K562 (cell line): ENCODE measurements at places on chromosomes 5 and 9. TPM values are rescaled to one million over a fixed set of nuclear protein-coding genes. Genes with fewer than 3 reads are reported as not detected.

The ITGA1 gene
- polyA plus RNA-seq, result not detected in 2 replicates

The HNRNPK gene
- polyA plus RNA-seq, result 740 and 789 TPM in 2 replicates

The IRX1 gene
- not detected in 2 replicates for polyA plus RNA-seq

The ALDH1A1 gene
- polyA plus RNA-seq, result 20.9 and 21.9 TPM in 2 replicates

The IFNA8 gene
- polyA plus RNA-seq, result not detected in 2 replicates

The FBXL7 gene
- polyA plus RNA-seq, result 0.08 TPM in 1 of 2 replicates, not detected in the other

The PCDHB11 gene
- not detected in 2 replicates for polyA plus RNA-seq

DNA sequence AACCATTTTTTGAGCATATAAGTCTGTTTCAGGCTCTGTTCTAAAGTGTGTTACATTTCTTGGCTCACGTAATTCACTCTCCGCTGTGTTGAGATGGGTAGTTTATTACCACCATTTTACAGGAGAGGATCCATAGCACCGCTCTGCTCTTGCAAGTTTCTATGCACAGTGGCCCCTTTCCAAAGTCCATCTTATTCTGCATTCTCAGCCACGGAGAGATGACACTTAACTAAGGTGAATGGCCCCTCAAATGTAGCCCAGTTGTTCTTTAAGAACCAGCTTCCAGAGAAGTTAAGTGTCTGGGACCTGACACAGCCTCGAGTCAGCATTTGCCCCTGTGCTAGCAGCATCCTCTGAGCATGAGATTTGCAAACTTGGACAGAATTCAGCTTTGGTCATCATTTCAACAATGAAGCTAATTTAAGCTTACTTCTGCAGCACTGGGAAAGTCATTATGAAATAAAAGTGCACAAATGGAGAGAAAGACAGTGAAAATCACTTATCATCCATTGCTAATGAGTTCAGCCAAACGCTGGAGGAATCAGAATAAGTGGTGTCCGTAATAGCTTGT, 61.9 kb downstream of the FAM78A start:
- DNase-seq, result no peak

DNA sequence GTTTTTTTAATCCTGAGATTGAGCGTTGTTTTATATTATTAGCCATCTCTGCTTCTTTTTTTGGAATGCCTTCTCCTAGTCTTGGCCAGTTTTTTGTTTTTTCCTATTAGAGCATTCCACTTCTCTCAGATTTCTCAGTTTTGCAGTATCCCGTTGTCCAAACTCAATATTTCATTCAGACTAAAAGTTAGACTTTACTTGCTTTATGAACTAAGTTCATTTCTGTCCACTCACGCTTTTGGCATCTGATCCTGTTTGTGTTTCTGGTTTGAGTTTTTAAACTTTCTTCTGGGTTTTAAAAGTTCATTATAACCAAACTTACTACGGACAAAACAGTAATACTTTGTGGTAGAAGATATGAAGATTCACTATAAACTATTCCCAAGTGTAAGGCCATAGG, 288.3 kb upstream of the MPDZ start:
- no peak for DNase-seq

- peak; percentile 90 for DNase-seq
Observed at GRCh38 chr9:113343732-113344231, 3.7 kb upstream of the WDR31 start.

- DNase-seq, result no peak
Observed at GRCh38 chr5:115372146-115372545, 75.7 kb upstream of the CCDC112 start.

DNA sequence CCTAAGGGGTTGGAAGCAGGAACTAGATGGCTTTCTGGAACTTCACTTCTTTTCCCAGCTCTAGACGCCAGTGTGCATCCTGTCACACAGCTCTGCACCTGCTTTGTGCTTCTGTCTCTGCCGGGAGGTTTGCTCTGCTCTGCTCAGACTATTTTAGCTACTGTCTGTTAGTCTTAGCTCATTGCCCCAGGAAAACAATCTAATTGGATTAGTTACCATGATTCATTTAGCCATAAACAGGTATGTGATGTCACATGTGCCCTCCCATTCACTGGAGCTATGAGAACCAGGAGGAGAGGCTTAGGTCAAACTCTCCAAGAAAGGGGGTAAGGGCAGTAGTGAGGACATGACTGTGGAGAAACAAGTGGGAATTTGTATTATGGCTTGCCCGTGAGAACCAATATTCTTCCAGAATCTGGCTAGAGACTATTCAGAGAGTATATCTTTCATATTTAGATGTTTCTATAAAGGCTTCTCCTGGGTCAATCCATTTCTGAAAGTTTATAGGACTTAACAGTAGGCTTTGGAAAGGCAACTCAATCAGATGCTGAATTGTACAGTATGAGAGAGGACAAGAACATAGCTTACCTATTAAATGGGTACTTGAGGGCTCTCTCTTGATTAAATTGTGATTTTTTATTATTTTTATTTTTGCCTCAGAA, 22.4 kb upstream of the NREP start:
- no peak for DNase-seq

DNA sequence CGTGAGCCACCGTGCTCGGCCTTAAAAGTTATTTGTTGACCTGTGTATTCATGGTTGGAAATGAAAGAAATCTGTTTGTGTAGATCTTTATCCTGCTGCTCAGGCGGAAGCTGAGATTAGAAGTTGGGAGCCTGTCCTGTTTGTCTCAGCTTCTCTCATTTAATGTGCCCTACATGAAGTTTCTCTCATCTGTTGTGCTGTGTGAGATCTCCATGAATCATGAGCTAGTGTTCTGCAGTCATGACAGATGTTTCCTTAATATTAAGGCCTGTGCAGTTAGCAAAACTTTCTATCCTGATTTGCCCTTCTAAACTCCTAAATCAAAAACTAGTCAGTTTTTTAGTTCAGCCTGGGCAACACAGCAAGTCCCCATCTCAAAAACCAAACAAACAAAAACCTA, 59.5 kb downstream of the FAM78A start:
- DNase-seq, result no peak

DNA sequence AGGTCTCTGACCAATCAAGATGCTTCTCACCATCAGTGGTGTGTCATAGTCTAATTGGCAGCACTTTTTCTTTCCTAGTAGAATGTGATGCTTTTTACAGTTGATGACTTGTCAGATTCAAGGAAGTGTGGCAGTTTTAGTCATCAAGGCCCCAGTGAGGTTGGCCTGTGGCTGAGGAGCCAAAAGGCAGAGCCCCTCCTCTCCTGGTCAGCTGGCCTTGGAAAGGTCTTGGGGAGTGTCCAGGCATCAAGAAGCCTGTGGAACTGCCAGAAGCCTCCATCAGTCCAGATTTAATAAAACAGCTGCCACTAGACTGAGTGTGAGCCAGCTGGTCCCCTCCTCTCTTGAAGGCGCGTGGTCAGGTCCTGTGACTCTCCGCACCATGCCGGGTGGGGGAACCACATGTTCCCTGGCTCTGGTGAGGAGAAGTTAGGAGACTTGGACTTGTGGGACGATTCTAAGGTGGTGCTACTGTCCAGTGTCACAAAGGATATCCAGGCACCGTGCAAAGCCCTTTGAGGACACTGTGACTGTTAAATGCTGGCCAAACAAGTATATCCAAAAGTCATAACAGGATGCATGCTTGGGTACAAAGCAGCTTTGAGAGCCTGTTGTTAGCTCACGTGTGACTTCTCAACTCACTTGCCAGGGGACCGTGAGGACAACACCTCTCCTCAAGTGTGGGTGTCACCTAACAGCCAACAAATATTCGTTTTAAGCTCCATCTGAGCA, 6.1 kb upstream of the ANGPTL2 start:
- no peak for DNase-seq

GRCh38 chr9:91949946-91950664, at the start of gene ROR2:
TSS of gene ROR2 (minus strand) at chr9:91950228.
- peak; percentile 91 for DNase-seq

DNA sequence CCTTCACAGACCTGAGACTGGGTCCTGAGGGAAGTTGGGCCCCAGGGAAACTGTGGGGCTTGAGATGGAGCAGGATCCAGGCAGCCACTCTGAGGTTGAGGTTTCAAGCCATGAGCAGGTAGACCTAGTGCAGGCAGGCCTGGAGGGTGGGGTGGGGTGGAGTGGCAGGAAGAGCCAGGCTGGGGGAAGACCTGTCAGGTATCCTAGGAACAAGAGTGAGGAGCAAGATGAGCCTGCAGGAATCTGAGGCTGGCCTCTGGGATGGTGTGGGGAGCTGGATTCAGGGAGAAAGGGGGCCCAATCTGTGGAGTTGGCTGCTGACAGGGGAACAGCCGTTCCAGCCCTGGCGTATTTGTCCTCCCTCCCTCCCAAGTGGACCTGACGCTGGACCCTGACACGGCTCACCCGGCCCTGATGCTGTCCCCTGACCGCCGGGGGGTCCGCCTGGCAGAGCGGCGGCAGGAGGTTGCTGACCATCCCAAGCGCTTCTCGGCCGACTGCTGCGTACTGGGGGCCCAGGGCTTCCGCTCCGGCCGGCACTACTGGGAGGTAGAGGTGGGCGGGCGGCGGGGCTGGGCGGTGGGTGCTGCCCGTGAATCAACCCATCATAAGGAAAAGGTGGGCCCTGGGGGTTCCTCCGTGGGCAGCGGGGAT, 9.8 kb downstream of the RACK1 start:
- DNase-seq, result no peak

GRCh38 chr5:147310059-147310704, 75.4 kb downstream of the STK32A start:
- DNase-seq, result no peak

DNA sequence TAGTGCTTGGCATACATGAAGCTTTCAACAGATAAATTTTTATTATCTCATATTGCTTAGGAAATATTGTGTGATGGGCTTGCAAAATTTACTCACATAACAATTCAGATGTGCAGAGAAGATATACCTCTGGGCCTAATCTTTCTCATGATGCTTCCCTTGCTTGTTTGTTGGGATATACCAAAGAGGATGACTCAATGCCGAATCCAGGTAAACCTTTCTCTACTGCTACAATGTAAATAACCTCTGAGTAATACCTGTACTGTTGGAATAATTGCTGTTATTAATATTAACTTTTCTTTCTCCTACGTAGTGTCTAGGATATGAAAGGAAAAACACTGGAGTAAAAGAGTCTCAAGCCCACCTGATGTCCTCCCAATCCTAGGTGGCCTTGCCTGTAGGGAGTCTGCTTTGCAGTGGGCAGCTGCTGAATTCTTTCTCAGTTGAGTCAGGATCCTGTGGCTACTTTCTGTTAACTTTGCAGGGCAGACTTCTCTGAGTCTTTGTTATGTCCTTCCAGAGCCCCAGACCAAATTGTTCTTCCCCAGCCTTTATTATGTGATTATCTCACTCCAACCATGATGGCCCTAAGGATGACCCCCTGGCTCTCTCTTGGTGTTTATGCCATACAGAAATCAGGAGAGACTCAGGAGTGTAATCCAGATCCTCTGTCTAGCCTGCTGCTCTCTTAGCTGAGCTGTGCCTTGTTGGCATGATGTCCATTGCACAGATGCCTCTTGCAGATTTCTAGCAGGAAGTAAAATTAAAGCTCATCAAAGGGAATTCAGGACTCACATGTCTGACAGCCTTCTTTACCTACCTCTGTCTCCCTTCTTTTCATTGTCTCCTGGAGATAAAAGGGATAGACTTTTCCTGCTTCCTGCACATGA, 208.1 kb downstream of the SNX18 start:
- DNase-seq, result no peak

DNA sequence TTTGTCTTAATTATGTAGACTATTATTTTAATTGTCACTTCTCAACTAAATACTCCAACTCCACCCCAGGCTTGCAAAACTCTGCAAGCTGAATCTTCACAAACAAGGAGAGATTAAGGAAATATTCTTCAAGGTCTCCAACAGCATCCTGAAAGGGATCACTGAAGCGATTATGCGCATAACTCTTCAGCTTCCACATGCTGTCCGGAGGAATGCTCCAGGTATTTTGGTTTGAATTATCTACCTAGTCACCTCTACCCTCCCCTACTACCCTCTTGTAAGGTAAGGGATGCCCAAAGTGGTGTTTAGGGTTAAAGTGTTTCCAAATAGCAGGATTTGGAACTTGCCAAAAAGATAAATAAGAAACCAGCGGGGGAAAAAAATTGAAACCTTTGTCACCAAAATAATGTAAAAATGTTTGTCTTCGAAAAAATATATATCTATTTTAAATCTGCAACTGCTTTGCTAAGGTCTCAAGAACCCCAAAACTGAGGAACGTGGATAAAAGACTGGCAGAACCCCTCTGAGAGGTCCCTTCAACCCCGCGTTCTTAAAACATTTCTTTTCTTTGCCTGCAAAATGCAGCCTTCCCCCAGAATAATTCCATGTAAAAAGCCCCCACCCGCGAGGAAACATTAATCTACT, 11.6 kb downstream of the PTCH1 start:
- no peak for DNase-seq

DNA sequence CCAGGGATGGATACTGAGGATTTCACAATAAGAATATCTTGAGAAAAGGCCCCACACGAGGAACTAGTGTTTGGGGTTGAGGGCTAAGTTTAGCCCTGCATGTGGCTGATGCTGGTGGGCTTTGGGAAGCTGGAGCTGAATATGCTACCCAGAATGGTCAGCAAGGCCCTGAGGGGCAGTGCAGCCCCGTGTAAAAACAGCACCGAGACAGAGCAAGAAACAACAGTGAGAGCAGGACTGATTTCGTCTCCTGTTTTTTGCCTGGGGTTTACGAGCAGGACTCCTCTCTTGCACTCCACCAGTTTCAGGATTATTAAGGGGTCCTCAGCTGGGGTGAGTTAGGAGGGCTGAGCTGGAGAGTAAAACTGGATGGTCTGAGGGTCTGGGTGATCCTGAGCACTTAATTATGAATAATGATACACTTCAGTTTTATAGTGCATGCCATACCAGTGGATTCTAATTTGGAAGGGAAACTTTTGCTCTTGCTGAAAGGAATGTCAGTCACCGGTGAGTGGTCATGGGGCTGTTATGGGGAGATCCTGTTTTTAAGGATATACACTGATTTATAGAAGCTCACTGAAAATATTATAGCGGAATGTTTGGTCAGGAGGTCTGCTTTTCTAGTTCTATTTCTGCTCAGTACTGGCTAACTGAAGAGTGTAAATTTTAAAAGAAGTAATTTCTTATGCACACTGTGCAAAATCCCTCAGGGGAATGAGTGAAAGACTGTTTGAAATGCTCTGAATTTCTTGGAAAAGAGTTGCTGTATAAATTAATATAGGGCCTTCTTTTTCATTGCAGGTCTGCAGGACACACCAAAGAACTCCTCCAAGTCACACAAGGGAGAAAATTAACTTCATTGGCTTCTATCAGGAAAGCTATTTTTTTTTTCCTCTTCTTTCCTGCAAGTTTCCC, 42.7 kb upstream of the NFIB start:
- DNase-seq, result no peak

- no peak for DNase-seq
Observed at GRCh38 chr9:89025553-89025952, 34.3 kb downstream of the S1PR3 start.
